ENCODE measurements at places on chromosomes 7 and 10.
A peak's percentile ranks its signal among the peaks of the same experiment; 100 is the strongest.

- no peak for DNase-seq
Measured at GRCh38 chr10:107611115-107611514, 446.6 kb upstream of the SORCS1 start.

- DNase-seq, result no peak
Measured at GRCh38 chr10:118567701-118568248, 27.7 kb downstream of the PRLHR start.

DNA sequence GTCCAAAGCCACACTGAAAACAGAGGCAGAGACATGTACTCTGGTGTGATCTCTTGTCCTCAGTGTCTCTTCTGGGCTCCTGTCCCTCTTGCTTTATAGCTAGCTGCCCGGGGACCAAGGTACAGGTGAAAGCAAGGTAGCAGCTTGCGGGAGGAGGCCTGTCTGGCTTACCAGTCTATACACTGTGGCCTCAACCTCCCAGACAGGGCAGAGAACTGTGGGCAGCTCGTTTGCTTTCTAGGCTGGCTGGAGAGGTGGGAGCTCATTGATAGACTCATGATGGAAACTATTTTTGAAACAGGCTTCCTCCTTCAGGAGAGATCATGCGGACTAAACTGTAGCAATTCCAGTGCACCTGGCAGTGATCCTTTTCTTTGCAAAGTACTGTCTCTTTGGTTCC, 4.6 kb downstream of the CYREN start:
- no peak for DNase-seq

- no peak for DNase-seq
Measured at GRCh38 chr10:4532976-4533375, 293.0 kb upstream of the AKR1E2 start.

DNA sequence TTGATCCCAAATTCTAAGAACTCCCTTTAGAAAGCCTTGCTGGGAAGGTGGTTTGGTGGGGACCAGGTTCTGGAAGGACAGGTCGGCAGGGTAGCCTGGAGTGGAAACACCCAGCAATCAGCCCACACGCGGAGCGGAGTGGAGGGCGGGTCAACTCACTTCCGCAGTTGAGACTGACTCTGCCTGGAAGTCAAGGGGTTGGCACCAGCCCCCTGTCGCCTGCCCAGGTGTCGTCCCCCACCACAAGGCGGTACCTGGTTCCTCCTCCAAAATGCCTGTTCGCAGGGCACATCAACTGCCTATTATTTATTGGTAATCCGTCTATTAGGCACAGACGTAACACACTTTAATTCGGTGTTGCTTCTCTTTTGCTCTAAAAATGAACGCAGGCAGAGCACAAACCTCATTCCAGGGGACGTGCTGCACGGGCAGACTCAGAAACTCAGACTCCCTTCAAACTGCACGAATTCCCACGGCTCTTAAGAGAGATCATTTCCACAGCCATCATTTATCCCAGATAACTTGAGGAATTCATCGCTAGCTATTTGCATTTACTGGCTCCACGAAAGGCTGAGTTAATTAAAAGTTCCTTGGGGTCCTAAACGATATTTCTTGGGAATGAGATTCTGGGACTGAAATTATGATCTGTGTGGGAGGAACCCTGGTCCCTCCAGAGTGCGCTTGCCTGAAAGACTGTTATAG, 248.2 kb upstream of the PPP2R2D start:
- no peak for DNase-seq

- DNase-seq, result no peak
Measured at GRCh38 chr10:35074266-35074665, 15.9 kb downstream of the CUL2 start.

DNA sequence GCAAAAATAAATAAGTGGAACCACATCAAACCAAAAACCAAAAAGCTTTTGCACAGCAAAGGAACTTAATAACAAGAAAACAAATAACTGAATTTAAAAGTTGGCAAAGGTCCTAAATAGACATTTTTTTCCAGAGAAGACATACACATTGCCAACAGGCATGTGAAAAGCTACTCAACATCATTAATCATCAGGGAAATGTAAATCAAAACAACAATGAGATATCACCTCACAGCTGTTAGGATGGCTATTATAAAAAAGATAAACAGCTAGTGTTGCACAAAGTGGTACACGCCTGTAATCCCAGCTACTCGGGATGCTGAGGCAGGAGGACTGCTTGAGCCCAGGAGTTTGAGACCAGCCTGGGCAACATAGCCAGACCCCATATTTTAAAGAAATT, 2.2 kb upstream of the SUN3 start:
- no peak for DNase-seq

GRCh38 chr7:85714951-85715350, 528.1 kb upstream of the SEMA3D start:
- DNase-seq, result no peak

DNA sequence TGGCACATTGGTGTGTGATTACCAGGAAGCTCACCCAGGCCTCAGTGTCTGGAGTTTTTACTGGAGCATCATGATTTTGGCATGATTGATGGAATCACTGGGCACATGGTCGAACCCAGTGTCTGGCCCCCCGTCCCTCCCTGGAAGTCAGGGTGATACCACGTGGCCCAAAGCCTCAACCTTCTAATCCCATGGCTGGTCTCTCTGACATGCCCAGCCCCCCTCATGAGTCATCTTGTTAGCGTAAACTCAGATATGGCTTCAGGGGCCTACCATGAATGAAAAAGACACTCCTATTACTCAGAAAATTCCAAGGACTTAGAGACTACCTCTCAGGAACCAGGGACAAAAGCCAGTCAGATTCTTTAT, 109.3 kb downstream of the GRK5 start:
- DNase-seq, result no peak

DNA sequence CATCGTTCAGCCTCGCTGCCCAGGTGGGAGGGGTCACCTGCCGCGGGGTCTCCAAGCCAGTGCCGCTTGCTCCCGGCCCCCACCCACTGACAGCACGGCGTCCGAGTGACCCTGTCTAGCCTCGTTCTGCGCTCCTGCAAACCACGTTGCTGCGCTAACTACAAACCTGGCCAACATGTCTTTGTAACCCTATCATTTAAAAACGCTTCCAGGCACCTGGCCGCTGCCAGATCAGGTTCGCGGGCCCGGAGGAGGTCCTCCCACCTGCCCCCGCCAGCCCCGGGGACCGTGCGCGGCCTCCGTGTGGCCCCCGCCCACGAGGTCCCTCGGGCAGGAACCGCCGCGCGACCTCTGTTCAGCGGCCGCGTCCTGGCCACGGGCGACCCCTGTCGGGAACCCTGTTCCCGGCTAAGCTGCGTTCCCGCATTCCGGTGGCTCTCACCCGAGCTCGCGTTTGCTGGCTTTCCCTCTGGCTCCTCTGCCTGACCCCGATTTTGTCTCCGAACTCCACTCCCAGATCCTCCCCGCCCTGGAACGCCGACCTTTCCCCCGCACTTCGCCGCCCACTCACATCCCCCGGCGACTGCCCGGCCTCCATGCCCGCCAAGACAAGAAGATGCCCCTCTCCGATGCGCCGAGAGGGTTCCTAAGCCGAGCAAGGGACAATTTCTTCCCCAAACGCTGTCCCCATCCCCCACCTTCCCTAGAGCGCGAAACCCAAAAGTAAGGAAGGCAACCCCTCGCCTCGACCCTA, 2.4 kb downstream of the SFMBT2 start:
- peak; percentile 56 for DNase-seq

DNA sequence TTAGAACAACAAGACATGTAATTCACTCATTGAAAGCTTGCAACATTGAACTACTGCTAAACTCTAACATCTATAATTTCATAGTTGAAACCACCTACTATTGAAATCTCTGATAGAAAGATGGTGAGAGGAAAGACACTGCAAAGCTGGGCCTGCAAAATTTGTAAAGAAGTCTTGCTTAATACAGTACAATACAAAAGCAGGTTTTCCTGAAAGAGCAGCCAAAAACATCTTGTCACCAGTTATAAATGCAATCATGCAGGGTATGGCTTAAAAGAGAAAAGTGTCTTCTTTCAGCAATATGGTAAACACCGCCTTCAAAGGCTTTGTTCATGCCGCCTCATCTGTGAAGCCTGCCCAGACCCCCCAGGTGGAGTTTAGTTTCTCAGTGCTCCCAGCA, 109.2 kb downstream of the ANK3 start:
- DNase-seq, result no peak

GRCh38 chr10:97724341-97724941, 10.9 kb downstream of the MARVELD1 start:
- no peak for DNase-seq

GRCh38 chr7:126026421-126027088, 1096.9 kb upstream of the POT1 start:
- no peak for DNase-seq

DNA sequence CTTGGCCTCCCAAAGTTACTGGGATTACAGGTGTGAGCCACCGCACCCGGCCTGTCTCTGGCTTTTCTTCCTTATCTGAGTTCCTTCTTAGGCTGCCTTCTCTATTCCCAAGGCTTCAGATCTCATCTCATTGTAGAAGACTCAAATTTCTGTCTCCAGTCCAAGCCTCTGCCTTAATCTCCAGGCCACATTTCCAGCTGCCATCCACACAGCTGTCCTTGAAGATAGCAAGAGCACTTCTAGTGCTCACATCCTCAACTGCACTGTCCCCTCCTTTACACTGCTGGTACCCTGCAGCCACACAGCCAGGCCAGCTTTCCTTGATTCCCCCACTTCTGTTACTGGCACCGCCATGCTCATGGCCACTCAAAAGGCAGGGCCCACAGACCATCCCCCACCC, 35.6 kb downstream of the POLL start:
- no peak for DNase-seq

GRCh38 chr7:129401228-129401966, 32.8 kb upstream of the STRIP2 start:
- DNase-seq, result no peak

GRCh38 chr7:132112657-132113056, 463.6 kb downstream of the PLXNA4 start:
- DNase-seq, result no peak

- DNase-seq, result no peak
Measured at GRCh38 chr10:1002425-1003006, 14.3 kb downstream of the GTPBP4 start.

DNA sequence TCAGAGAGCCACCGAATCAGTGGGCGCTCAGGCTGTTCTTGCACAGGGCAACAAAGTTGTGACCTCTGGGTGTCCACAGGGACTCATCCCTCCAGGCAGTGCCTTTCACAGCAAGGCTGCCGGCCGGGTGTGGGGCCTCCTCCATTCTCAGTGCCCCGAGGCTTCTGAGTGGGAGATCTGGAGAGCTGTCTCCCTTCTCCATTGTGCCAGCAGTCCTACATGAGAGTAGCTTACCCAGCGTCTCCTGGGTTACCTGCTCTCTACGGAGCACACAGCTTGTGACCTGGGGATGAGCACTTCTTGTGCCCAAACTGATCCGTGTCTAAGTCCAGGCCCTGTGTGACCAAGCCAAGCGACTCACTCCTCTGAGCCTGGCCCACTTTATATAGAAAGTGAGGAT, 240.9 kb upstream of the GRB10 start:
- no peak for DNase-seq

GRCh38 chr10:132939957-132940790, 2.2 kb downstream of the CFAP46 start:
- no peak for DNase-seq

DNA sequence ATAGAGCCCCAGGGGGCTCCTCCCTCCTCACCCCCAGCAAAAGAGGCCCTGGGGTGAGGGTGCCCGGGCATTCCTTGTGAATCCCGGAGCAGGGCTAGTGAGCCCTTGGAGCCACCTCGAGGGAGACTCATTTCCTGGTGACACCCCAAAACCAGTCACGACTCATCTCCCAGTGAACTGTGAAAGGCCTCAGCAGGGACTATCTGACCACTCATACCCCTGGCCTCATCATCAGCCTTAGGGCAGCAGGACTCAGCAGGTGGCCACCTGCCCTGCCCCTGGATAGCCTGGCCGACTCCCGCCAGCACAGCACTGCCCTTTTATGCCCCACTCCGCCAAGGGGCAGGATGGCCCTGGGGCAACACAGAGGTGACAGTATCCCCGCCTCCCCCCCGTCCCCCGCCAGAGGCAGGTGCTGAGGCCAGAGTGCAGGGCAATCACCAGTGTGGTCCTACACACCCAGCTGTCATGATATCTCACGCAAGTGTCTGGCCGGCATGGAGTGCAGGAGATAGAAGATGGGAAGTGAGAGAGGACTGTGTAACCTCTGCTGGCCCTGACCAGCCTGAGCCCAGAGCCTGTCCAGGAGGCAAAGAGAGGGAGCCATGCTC, 3.2 kb downstream of the SNCG start:
- no peak for DNase-seq

GRCh38 chr10:88042160-88043100, 179.0 kb downstream of the PTEN start:
- DNase-seq, result no peak

DNA sequence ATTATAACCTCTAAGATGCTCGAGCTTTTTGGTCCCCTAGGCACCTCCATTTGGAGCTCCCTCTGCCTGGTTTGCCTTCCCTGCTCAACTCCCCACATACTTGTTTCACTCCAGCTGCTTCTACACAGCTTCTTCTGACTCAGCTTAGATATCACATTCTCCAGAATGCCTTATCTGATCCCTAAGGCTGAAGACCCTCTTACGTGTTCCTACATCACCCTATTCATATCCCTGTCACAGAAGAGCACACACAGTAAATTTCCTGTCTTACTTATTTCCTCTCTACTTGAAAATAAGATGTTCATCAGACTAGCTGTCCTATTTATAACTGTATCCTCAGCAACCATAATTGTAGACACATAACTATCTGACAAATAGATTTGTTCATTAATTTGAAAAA, 61.3 kb upstream of the RNF148 start:
- no peak for DNase-seq

- no peak for DNase-seq
Measured at GRCh38 chr7:90692947-90693346, 96.8 kb downstream of the CDK14 start.

DNA sequence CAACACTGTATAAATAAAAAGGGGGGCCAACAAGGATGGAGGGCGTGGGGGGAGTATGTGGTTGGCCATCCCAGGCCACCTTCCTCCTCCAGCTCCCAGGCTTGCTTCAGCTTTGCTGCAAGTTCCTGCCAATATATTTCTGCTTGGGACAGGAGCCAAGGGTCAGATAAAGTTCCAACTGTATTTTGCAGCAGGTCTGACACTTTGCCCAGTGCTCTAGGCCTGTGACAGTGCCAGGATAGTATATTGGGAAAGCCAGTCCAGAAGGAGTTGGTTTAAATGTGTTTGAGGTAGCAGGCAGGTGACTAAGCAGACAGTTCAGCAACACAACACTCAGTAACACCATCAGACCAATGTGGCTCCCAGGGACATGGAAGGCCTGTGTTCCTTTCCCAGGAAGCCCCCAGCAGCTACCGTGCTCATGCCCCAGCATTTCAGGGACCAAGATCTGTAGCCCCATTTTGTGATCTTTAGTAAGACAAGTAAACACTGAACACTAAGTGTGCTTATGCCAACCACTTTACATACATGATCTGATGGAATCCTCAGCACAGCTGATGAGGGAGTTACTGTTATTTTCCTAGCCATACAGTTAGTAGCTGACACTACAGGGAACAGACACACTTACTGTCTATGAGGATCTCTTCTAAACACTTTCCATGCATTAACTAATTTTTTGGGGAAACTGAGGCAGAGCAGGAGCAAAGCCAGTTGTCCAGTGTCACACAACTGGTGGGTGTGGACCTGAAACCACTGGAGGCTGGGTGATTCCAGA, 38.9 kb downstream of the DNAJB12 start:
- DNase-seq, result no peak

GRCh38 chr10:33103863-33104379, 145.9 kb upstream of the ITGB1 start:
- DNase-seq, result no peak
